ENCODE measurements at places on chromosomes 3 and 15.

GRCh38 chr15:75849167-75849566 lies 5.9 kb downstream of the UBE2Q2 start:
- no peak for DNase-seq

DNA sequence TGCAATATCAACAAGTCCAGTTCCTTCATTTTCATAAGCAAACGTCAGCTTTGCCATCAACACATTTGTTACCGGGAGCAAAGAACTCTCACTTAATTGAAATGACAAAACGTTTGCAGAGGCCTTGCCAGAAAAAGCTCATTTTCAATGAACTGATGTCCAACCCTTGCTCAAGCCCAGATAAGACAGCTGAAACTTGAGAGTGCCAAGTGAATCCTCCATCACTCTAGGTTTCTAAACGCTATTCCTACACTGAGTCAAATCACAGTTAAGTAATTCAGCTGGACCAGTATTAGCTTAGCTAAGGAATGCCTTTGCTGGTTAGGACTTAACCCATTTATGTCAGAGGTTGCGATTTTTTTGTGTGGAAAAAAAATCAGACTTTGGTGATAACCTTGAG lies 11.5 kb downstream of the CHSY1 start:
- DNase-seq, result no peak

GRCh38 chr3:173396191-173397041 lies 1.1 kb upstream of the NLGN1 start:
- no peak for DNase-seq

- no peak for DNase-seq
These were observed 130.1 kb upstream of the PRICKLE2 start for GRCh38 chr3:64355401-64355807.

All from stimulated activated CD8-positive, alpha-beta memory T cell treated with anti-CD3 and anti-CD28 coated beads, Interleukin-4, amount 100 ng/mL, for 1 hour (primary cell).